Activated T-helper 1 cell treated with anti-CD3 and anti-CD28 coated beads, Interleukin-2, amount 50 U/mL, for 16 hours (primary cell): ENCODE measurements at places on chromosomes 13 and 19.

GRCh38 chr13:113747291-113747833, 11.7 kb upstream of the TMEM255B start:
- no peak for DNase-seq

GRCh38 chr13:101346942-101347728, 69.2 kb downstream of the NALCN start:
- DNase-seq = no peak

DNA sequence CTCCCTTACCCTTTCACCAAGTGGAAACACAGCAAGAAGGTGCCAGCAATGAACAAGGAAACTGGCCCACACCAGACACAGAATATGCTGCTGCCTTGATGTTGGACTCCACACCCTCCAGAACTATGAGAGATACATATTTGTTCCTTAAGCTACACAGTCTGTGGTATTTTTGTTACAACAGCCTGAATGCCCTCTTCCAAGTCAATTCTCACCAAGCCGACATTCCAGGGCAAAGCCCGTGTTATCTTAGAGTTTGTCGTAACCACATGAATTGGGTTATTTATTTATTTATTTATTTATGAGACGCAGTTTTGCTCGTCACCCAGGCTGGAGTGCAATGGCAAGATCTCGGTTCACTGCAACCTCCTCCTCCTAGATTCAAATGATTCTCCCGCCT, 14.9 kb downstream of the FGF21 start:
- no peak for DNase-seq

GRCh38 chr13:87259479-87260083, 411.6 kb upstream of the SLITRK5 start:
- no peak for DNase-seq

DNA sequence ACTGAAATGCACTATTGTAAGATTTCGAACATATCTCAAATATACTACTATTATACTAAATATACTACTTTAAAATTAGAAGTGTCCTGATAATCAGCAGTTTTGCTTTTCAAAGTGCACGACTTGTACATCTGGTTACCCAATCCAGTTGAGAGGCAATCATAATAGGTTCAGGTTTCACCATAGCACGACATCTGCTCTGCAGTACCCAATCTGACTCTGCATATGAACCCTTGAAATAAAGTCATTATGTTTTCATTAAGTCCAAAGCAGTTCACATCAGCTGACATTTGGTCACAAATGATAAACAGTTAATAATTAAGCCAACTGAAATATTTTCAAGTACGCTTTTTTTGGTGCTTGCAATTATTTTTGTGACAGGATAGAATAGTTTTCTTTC, 90.6 kb downstream of the PCDH9 start:
- no peak for DNase-seq

- DNase-seq = no peak
Measured at GRCh38 chr13:46621792-46622629, 69.0 kb downstream of the LRCH1 start.

- DNase-seq = no peak
Measured at GRCh38 chr13:99860745-99861144, 110.8 kb downstream of the ZIC5 start.
